Esophagus mucosa (tissue), 1 donor: ENCODE measurements at places on chromosomes 7 and 10. TPM values are rescaled to one million over a fixed set of nuclear protein-coding genes. Genes with fewer than 3 reads are reported as not detected.

- no peak for ATAC-seq
These were observed 24.0 kb upstream of the INPP5F start for GRCh38 chr10:119701861-119702260.

- ATAC-seq, result peak; percentile 45
These were observed 623 bp downstream of the HOXA4 start for GRCh38 chr7:27129729-27130539.

GRCh38 chr10:60298408-60299389 is 91.0 kb downstream of the ANK3 start:
- no peak for ATAC-seq

GRCh38 chr7:50866343-50867033 is 83.8 kb upstream of the GRB10 start:
- no peak for ATAC-seq

GRCh38 chr10:110209926-110210673 is 2.7 kb downstream of the MXI1 start:
- ATAC-seq, result peak; percentile 49

DNA sequence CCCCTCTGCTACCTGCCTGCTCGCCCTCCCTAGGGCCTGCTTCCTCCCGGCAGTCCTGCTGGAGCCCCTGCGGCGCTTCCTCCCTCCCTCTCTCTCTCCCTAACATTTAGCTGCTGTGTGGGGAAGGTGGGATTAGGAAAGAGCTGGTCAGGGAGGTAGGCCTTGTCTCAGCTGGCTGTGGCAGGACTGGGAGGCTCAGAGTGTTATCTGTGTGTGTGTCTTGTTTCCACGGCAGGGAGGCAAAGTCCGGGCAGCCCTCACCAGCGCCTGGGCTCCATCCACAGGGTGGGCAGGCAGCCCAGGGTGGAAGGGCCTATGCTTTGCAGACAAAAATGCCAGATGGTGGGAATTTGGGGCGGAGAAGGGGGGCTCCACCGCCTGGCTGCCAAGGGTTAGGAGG is 105.7 kb downstream of the RPS24 start:
- no peak for ATAC-seq

DNA sequence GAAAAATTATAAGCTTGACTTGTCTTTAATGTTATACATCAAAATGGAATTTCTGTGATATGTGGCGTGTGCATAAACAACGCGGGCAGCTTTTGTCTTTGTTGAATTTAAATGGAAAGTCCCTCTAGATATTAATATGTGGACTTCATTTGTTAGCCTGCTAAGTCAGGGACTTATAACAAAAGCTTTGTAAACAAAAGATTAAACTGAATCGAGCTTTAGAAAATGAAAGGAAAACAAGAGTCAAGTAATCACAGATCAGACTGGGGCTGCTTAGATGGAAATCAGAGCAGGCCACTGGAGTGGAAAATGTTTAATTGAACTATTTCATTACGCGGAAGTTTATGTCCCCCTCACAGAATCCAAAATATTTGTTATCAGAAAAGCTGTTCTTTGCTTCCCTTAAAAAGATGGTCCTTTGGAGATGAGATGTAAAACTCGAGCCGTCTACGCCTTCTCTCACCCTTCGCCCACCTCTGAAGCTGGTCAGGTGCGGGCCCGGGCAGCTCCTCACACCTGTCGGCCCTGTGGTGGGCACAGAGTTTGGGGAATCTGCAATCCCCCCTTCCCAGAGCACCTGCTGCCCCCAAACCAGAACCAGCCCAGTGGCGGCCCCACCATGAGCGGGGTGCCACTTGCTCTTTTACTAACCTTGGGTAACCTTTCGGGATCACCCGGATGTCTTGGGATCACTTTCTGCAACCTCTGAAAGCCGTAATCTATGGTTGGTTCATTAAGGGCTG is 116.2 kb downstream of the EBF3 start:
- ATAC-seq, result no peak

DNA sequence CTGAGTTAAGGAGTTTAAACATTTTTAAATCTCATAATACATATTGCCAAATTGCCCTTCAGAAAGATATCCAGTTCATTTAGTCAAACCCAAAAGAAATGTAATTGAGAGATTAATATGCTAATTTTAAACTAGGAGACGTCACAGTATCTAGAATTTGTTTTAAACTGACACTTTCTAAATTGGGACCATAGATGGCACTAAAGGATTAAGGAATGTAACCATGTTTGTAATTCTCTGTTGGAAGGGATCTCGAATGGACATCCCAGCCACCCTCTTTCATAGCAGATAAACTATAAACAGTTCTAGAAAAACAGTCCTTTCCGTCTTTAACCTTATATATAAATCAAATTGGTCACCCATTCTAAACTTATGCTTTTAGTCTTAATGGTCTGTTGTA is 30.0 kb upstream of the SAMD9L start:
- no peak for ATAC-seq

GRCh38 chr7:37432281-37432920 is 16.3 kb downstream of the ELMO1 start:
- no peak for ATAC-seq

- peak; percentile 99 for ATAC-seq
These were observed 29.5 kb upstream of the CCNY start for GRCh38 chr10:35306852-35307251.

DNA sequence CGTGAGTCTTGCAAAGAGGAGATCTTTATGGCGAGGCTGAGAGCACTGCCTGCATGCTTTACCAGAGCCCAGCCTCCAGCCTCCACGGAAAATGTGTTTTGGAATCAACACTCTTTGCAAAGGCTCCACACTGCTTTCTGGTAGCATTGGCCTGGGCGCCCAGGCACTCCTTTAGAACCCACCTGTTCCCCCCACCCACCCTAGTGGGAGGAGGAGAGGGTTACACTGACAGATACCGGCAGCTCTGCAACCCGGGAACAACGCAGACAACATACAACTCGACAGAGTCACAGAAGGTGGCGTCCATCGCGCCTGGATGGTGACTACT is 5.5 kb upstream of the MNX1 start:
- ATAC-seq, result no peak

DNA sequence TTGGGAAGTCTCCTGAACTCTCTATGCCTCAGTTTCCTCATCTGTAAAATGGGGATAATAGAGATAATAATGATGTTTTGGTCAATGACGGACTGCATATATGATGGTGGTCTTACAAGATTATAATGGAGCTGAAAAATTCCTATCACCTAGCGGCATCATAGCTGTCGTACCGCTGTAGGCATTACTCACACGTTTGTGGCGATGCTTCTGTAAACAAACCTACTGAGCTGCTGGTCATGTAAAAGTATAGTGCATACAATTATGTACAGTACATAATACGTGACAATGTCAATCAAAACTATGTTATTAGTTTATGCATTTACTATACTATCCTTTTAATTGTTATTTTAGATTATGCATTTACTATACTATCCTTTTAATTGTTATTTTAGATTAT is 339.1 kb upstream of the NPVF start:
- no peak for ATAC-seq

- no peak for ATAC-seq
These were observed 27.6 kb downstream of the AMZ1 start for GRCh38 chr7:2715341-2716231.

DNA sequence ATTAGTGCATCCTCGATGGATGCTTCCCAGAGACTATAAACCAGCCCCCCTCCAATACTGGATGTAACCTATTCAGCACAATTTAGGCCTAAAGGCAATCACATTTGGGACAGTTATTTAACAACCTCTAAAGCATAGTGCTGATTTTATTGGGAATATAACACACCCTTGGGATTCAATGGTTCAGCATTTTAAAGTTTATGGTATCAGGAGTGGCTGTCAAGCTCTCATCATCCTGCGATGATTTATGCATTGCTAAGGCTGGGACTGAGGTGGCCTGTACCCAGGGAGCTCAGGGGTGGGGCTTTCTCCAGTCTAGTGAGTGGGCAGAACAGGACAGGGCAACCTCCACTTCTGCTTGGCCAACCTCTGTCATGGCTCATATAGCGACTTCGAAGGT is 464.9 kb downstream of the INHBA start:
- no peak for ATAC-seq

- no peak for ATAC-seq
These were observed 53.1 kb downstream of the SHOC2 start for GRCh38 chr10:110972231-110973134.

- no peak for ATAC-seq
These were observed 2.8 kb downstream of the HOXA2 start for GRCh38 chr7:27099453-27100370.

DNA sequence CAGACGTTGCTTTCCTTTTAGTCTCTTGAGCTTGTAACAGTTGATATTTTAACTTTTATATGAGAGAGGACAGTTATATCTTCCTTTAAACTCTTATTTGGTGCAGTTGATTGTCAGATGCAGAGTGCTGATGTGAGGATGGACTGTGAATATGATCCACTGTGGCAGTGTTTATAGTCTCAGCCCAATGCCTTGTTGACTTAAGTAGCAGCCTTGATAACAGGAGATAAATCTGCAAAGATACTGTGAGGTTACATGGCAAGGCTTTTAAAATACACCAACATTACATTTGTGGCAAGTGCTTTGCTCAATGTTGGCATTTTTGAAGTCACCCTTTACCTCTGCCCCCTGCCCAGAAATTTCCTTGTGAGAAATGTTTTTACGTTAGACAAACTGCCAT is 206.7 kb downstream of the AUTS2 start:
- ATAC-seq, result no peak

DNA sequence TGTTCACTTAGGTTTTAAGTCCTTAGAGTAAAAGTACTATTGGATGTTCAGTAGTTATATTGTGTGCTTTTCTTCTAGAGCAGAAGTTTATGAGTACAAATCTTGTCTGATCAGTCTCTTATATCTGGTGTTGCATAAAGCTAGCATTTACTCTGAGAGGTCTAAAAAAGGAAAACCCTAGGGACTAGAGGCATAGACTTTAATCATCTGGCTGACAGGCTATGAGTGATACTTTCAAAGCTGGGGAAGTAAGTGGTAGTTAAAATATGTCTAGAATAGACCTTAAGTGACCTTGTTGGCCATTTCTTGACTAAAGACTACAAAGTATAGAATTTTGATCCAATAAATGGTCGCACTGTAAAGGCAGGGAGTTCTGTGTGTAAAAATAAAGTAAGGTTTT is 32.9 kb upstream of the PHYHIPL start:
- ATAC-seq, result no peak

GRCh38 chr7:134287916-134288659 is 28.6 kb downstream of the SLC35B4 start:
- ATAC-seq, result no peak

DNA sequence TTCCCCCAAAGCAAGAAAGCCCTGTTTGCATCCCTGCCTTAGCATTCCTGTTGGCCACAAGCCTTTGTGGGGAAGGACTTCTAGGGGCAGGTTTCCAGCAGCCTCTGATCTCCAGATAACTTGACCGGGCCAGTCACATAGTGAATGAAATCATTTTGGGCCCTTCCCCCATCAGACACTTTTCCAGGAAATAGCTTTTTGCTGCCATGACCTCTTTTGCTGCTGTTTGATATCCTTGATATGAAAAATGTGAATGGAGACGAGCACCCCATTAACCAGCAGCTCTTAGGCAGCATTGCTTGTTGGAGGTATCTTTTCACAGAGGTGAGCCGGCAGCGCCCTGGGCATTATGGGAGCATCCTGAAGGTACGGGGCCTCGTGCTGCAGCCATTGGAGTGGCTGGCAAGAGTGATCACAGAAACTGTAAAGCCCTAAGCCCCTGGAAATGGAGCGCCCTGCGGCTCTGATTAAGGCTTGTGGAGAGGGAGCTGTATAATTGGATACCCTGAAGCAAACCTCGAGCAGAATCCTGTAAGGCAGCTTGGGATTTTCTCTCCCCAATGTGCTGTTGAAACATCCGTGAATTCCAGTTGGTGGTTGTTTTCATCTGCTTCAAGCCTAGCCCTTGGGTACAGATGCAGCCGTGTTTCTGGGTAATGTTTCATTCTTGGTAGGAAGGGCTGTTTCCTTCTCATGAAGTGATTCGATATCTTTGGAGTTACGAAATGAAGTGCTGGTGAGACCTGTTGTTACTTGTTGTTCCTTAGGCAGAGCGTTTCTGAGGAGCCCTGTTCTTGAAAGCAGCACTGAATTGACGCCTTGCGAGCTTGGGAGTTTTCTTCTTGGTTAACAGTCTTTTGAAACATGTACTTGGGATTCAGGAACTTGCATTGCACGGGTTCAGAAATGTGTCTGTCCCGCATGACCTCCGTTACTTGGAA is 179.0 kb downstream of the PTEN start:
- ATAC-seq, result peak; percentile 89

- ATAC-seq, result no peak
These were observed 144.9 kb upstream of the CELF2 start for GRCh38 chr10:10872764-10873163.

DNA sequence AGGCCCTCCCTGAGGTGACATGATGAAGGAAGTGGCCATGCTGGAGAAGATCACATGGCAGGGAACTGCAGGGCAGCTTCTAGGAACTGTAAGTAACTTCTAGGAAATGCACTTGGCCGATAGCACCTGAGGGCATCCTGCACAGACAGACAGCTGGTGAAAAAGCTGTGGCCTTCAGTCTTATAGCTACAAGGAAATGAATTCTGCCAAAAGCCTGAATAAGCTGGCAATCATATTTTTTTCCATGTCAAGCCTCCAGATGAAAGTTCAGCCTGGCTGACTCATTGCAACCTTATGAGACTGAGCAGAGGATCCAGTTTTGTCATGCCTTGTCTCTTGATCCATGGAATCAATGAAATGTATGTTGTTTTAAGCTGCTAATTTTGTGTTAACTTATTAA is 91.1 kb upstream of the CACNA2D1 start:
- peak; percentile 93 for ATAC-seq

DNA sequence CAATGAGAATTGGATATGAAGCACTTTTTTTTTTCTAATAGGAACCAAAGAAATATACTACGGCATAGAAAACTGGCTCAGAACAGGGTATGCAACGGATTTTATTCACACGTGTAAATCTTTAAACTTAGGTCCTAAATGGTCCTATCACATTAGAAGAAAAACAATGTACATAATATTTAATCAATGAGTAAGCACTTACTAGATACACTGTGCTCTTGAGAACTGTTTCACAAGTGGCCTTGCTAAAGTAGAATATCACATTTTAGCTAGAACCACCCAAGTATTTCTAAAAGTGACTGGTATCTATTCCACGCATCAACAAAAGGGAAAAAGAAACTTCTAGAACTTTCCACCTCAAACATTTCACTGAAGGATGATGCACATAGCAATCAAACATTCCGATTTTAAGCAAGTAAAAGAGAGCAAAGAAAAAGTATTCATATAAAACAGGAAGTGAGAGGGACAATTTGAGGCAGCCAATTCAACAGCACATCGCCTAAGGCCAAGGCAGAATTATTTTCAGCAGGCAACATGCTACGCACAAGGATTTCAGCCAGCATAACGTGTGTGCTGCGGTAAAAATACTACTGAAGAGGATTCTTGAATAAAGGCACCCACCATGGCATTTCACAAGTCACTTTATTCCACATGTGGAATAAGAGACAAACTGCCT is 55.8 kb downstream of the PARD3 start:
- ATAC-seq, result no peak

The ANKRD7 gene
- total RNA-seq, result not detected

The BCAP29 gene
- total RNA-seq, result 42.9 TPM

The SYCE1 gene
- not detected for total RNA-seq

The PDK4 gene
- total RNA-seq, result 1.5 TPM

The C10orf67 gene
- total RNA-seq, result 0.08 TPM

The TCERG1L gene
- total RNA-seq, result 0.88 TPM

The ATRNL1 gene
- 1.3 TPM for total RNA-seq

The SFRP5 gene
- total RNA-seq, result not detected

The STRIP2 gene
- 3.4 TPM for total RNA-seq

The PLXNA4 gene
- total RNA-seq, result 1.1 TPM

The HOXA5 gene
- 5.6 TPM for total RNA-seq

The PAPSS2 gene
- 10.4 TPM for total RNA-seq

The SMNDC1 gene
- 19.2 TPM for total RNA-seq

The TWNK gene
- 5.7 TPM for total RNA-seq

The LRRC18 gene
- total RNA-seq, result not detected

The EPDR1 gene
- 0.64 TPM for total RNA-seq

The TLX1 gene
- total RNA-seq, result not detected
